ENCODE measurements at places on chromosomes 6 and 20. TPM values are rescaled to one million over a fixed set of nuclear protein-coding genes. Genes with fewer than 3 reads are reported as not detected.

DNA sequence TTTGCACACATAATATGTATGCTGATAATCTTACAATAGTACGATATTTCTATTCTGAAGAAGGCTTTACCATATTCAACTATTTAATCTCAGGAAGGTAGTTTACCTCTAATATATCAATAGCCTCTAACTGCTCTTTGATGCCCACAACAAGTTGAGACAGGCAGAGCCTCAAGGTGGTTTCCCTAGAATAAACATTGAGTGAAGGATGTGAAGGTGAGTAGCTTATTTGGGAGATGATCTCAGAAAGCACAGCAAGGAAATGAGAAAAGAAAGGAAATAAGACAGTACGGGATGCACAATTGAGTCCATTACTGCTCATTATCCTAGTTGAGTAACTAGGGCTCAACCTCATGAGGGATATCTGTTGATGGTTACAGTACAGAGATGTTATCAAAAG is 638.4 kb downstream of the MAFB start:
- DNase-seq = no peak

DNA sequence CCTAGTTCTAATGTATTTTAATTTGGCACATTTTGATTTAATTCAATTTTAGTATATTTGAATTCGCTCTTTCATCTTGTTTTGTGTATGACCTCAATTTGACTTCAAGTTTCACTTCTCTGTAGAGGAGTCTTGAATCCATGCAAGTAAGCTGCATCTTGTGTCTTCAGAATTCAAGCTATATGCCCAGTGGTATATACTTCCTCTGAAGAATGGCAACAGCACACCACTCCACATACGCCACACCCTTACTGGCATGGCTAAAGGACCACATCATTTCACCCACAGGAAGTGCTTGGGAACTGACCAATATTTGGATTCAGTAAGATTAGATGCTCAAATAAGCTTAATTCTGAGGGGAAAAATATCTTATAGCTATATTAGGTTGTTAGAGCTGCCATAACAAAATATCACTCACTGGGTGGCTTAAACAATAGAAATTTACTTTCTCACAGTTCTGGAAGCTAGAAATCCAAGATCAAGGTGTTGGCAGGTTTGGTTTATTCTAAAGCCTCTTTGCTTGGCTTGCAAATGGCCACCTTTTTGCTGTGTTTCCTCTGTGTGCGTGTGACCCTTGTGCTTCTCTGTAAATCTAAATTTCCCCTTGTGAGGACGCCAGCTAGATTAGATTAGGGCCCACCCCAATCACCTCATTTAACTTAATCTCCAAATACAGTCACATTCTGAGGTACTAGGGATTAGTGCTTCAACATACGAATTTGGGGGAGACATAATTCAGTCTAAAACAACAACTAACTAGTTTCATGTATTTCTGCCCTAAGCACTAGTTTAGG is 2.8 kb upstream of the ASF1A start:
- no peak for DNase-seq

GRCh38 chr6:224350-224749 is 67.9 kb upstream of the DUSP22 start:
- DNase-seq = no peak

- DNase-seq = peak; percentile 79
These were observed 173.4 kb downstream of the PLCB1 start for GRCh38 chr20:8305449-8305978.

DNA sequence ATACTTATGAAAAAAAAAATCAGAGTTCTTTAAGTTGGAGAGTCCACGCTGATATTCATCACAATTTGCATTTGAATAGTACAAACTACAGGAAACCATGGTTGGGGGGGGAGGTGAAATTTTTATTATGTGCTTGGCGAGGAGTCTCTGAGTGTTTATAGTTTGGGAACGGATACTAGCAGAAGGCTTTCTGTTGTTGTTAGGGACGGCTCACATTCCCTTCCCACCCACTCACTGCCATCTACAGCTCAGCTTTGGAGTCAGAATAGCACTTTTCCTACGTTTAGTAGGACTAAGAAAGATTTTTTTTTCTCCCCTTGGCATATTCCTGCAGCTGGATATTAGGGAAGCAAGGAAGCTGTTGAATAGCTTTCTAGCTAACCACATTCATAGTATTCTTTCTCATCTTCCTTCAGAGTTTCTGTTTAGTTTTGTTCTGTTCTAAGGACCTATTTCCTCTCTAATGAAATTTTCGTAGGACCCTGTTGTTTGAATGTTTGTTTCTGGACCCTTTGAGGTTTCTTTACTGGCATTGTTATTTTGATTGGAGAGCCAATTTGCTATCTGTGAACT is 235.1 kb upstream of the ZNF217 start:
- no peak for DNase-seq

GRCh38 chr20:31711179-31712111 is 11.2 kb downstream of the BCL2L1 start:
- no peak for DNase-seq

DNA sequence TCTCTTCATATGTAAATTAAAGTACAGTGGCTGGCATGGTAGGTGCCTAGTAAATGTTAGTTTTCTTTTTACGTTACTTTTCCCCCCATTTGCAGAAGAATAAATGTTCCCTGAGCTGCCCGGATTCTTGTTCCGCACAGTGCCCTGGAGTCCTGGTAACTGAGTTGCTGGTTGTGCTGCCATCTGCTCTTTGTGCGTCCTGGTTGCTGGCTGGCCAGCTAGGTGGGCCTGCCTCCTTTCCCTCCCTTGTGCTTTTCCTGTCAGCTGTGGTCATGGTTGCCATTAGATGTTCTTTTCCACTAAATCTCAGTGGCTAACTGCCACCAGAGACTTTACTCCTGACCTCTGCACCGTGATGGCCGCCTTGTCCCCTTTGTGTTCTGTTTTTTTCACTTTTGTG is 28.6 kb downstream of the CEP43 start:
- DNase-seq = no peak

- DNase-seq = no peak
These were observed 862 bp downstream of the C20orf96 start for GRCh38 chr20:289693-290083.

DNA sequence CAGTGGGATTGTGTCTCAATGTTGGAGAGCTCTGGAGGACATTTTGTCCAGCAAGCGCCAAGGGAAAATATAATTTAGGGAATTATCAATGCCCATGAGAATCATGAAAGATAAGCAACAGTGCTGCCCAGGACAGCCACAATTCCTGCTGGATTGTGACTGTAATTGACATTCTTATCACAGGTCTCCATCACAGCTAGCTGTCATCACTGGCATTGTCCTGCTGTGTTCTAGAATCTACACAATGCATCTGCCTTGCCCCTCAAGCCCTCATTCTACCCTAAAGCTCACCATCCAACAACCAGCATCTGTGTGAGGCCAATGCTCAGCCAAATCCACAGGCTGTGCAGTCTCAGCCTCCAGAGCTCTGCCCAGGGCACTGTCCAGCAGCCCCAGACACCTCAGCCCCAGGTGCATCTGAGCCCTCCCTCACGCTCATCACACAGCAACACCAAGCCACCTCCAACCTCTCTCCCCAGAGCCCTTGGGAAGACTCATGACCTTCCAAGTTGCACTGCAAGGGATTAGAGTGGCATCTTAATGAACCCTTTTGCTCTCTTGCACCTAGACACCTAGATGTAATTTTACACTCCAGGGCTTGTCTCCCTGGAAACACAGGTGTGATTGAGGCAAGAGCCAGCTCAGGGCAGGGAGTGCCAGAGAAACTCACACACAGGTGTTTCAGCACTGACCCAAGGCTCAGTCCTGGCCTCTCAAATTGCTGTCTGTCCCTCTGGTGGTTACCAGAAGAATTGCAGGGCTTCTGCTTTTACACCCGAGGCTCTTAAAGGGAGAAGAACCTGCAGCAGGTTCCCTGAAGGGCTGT is 85.2 kb upstream of the PHACTR3 start:
- no peak for DNase-seq

DNA sequence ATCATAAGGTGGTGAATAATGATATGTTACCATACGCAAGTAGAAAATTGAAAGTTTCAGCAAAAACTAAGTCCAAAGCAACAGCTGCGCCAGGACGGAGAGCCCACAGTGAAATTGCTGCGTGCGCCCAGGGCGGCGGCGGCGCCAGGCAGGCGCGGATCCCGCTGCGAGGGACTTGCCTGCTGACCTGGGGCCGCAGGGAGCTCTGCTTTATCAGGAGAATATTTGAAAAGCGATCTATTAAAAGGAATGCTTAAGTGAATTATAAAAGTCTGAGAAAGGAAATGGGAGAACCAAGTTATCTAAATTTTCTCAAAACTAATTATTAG is 85.4 kb downstream of the THBS2 start:
- DNase-seq = peak; percentile 79

GRCh38 chr6:119686644-119687043 is 337.1 kb upstream of the MAN1A1 start:
- DNase-seq = no peak

DNA sequence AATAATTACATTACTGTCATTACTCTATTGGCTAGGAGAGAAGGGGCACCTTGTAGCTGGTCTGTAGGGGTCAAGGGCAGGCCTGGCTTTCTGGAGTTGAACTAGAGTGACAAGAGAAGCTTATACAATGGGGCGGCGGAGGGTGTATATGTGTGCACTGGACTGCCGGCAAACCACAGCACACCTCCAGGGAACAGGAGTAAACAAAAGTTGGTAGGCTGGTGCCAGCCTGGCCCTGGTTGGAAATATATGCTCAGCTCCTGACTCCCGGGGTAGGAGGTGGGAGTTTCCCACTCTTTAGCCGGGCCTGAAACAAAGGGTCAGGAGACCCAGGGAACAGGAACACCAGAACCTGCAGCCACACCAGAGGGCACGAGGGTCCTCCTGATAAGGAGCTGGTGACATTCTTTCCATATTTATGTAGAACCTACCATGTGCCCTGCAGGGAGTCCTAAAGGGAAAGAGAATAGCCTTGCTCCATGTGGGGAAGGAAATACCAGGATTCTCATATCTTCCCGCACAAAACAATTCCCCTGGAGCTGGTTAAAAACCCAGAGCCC is 5.1 kb downstream of the C6orf132 start:
- no peak for DNase-seq

GRCh38 chr6:121520337-121521163 is 85.1 kb downstream of the GJA1 start:
- DNase-seq = no peak

DNA sequence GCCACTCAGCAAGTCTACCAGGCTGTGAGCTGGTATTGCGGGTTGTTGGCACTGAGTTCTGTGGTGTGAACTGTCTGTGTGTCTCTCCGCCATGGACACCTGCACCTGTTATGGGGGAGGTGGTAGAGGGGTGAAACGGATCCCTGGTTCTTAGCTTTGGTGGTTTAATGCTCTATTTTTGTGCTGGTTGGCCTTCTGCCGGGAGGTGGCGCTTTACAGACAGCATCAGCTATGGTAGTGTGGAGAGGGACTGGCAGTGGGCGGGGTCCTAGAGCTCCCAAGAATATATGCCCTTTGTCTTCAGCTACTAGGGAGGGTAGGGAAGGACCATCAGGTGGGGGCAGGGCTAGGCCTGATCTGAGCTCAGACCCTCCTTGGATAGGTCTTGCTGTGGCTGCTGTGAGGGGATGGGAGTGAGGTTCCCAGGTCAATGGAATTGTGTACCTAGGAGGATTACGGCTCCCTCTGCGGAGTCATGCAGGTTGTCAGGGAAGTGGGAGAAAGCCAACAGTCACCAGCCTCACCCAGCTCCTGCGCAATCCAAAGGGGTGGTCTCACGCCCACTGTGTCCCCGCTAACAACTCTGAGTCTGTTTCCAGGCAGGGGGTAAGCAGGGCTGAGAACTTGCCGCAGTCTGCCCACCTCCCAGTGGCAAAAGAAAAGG is 154.3 kb downstream of the CCDC170 start:
- DNase-seq = no peak

DNA sequence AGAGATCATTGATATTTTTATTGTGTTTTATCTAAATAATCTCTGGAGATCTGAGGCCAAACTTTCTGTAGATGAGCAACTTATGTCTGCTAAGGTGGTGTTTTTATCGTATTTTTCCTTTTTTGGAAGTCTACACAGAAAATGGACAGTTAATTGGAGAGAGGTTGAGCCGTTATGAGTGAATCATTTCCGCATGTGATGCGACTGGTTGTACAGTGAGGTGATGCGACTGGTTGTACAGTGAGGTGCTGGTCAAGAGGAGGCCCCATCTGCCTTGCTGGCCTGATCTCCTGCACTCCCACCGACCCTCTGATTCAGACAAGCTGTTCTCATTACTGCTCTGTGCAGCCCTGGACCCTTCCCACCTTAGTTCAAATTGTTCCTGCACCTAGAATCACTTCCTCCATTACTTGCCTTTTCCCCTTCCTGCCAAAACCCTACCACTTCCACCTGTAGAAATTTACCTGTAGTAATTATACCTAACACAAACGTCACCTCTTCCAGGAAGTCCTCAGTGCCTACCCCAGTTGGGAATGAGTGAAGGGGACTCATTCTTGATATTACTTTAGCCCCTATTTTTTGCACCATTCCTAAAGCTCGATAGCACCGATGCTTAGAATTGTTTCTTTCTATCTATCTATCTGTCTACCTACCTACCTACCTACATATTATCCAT is 100.3 kb downstream of the ZDHHC14 start:
- no peak for DNase-seq

DNA sequence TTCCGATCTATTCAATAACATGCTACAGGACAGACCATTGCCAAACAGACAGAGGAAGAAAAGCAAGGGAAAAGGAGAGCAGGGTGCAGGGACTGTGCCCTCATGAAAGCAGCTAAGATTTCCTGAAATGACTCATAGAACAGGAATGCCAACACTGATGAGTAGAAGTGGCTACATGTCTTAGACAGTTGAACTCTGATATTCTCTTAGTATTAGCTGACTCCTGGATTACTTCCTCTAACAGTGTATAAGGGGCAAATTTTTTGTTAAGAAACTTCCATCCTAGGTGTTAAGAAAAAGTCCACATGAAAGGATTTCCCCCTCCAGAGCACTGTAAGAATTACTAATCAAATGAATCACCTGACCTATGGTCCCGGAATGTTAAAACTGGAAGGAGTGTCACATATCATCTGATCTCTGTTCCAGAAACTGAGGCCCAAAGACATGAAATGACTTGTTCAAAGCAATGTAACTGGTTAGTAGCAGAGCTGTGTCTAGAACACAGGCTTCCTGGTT is 224.9 kb downstream of the IBTK start:
- no peak for DNase-seq

- no peak for DNase-seq
These were observed 8.7 kb downstream of the MAFB start for GRCh38 chr20:40680161-40680959.

GRCh38 chr20:59578436-59579403 is 25.6 kb upstream of the PHACTR3 start:
- no peak for DNase-seq

GRCh38 chr6:72218125-72218524 is 331.8 kb downstream of the RIMS1 start:
- DNase-seq = no peak

GRCh38 chr6:167476844-167477595 is 152.1 kb downstream of the TTLL2 start:
- DNase-seq = no peak

GRCh38 chr6:31394381-31394780 is 9.0 kb upstream of the MICA start:
- DNase-seq = no peak

GRCh38 chr20:63475209-63475608 is 2.8 kb upstream of the KCNQ2 start:
- DNase-seq = no peak

- DNase-seq = no peak
These were observed 224.0 kb upstream of the GMDS start for GRCh38 chr6:2469428-2469827.

Gene ZC2HC1B
- not detected for total RNA-seq

Gene ATP6V1G2
- 2.2 TPM for total RNA-seq

Gene STX11
- total RNA-seq = 11.1 TPM

Gene BANF2
- not detected for total RNA-seq

Gene FOXP4
- total RNA-seq = 13.9 TPM

Gene PSORS1C1
- total RNA-seq = 1.9 TPM

Gene GRIK2
- 2.7 TPM for total RNA-seq

Gene PLEKHG1
- 10.2 TPM for total RNA-seq

Gene CCN6
- total RNA-seq = not detected

Gene TBCC
- 12.0 TPM for total RNA-seq

Gene RTN4IP1
- total RNA-seq = 17.0 TPM

All from Right ventricle myocardium inferior (tissue), 1 donor.